ENCODE measurements at places on chromosomes 5 and 9.

GRCh38 chr5:33649549-33650482 lies 209.1 kb downstream of the TARS1 start:
- DNase-seq = no peak

GRCh38 chr5:81544351-81545018 lies 150.6 kb upstream of the ACOT12 start:
- DNase-seq = no peak

DNA sequence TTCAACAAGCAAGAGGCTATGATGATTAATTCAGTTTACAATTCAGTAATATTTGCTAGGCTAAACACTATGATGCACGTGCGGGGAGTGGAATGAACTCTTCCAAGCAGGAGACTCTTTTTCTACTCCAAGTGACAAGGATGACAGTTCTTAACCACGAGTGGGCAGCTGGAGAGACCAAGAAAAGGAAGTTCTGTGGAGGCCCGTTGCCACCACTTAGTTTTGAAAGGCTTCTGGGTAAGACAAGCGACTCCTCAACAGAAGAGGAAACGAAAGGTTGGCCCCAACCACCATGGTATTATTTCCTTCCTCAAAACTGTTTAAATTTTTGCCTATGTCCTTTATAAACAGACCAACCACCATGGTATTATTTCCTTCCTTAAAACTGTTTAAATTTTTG lies 2.8 kb downstream of the DCAF12 start:
- DNase-seq = no peak

- no peak for DNase-seq
These were observed 837.7 kb upstream of the ZNF608 start for GRCh38 chr5:125584140-125584520.

GRCh38 chr5:150993422-150993821 lies 27.0 kb upstream of the GPX3 start:
- no peak for DNase-seq

- no peak for DNase-seq
These were observed 221.6 kb downstream of the SH3GL2 start for GRCh38 chr9:17800418-17800817.

GRCh38 chr5:8399471-8399870 lies 530.5 kb downstream of the MTRR start:
- no peak for DNase-seq

DNA sequence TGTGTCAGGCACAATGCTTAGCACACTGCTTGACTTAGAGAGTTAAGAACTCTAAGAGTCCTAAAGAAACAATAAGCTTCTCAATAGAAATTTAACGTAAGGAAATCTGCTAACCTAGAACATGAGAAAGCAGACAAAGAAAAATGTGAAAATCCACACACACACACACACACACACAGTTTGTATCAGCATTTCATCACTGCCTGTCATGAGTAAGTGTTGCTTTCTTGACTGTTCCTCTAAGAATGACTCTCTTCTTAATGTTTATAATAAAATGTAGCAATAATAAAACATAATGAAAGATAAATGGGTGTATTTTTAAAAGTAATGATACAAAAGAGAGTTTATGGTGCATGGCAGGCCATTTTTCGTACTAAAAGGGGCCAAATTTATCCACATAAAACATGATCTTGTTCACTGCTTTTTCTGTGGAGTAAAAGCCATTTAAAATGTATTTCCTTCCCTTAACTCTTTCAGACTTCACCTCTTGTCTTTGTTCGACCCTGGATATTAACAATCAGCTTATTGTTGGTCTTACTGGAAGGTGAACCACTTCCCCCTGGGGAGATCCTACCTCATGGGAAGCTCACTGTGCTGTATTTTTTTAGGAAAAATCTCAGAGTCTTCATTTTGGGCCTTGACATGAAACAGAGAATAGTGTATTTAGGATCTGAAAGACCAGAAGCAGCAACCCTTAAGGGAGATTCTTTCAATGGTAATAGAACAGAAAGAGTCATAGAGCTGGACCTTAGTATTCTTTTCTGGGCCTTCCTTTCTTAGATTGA lies 107.3 kb upstream of the ANKRD55 start:
- DNase-seq = no peak

- no peak for DNase-seq
These were observed 48.8 kb downstream of the NTNG2 start for GRCh38 chr9:132210472-132211145.

GRCh38 chr5:42591015-42591414 lies 165.6 kb upstream of the CCDC152 start:
- no peak for DNase-seq

- DNase-seq = no peak
These were observed 539.2 kb downstream of the ACTL7B start for GRCh38 chr9:108316630-108317029.

DNA sequence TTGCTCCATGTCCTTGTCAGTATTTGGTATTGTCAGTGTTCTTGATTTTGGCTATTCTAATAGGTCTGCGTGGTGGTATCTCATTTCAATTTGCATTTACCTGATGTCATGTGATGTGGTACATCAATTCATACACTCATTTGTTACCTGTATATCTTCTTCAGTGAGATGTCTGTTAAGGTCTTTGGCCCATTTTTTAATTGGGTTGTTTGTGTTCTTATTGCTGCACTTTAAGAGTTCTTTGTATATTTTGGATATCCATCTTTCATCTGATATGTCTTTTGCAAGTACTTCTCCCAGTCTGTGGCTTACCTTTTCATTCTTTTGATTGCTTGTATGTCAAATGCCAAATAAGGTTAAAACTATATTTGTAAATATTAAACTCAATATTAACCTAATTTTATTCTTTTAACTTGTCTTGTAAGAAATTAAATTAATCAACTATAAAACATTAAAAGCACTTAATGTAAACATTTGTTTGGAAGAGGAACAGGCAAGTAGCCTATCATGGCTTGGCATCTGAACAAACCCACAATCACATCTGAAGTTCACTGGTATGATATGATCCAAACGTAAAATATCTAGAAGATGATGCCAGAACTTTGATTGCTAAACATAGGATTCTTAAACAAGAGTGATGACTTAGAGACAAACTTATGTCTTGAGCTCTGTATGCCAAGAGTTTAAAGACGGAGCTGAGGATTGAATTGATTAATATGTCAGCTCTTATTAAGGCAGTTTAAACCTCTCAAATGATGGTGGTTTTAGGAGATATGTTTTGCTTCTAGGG lies 587.3 kb downstream of the ANXA1 start:
- no peak for DNase-seq

DNA sequence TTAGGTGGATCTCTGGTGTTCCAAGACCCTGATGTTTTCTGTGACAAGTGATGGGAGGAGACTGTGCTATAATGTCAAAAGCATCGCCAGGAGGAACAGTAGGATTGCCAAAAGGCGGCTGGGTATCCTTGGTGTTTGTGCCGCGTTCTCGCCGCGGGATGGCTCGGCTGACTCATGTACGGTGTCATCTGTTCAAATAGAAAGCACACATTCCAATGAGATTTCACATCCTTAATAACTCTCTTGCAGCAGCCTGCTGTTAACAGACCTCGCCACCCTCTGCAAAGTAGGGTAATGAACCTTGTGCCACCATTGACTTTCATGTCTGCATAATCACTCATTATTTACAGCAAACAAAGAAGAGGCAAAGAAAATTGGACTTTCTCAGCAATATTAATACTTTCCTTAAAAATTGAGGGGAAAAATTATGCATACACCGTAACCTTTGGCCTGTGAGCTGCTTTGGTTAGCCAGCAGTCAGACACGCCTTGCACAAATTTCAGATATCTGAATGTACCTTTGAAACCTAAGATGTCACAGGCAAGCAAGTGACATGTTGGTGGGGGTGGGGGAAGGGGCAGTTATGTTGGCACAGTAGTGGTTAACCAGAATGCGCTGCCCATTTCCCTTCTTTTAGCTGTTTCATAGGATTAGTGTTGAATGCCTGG lies 289.4 kb downstream of the EFNA5 start:
- no peak for DNase-seq

GRCh38 chr9:128727640-128728248 lies 3.8 kb upstream of the ZDHHC12 start:
- DNase-seq = no peak

DNA sequence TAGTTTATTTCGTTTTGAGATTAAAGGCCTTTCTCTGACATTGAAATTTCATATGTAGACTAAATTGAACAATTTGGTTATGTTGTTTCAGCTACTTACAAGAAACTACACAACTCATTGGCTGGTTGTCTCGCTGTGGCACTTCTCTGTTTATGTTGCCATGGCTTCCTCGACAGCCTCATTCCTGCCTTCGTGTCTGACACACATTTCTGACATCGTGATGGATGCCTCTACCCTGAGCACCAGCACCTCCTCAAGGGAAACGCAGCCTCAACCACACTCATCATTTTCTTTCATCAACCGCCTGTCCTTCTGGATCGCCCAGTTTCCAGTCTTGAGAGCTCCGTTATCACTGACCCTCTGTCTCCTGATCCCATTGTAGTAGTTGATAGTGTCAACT lies 562.8 kb downstream of the PDE4D start:
- no peak for DNase-seq

Measured in NCI-H1417 (cell line).